ENCODE measurements at places on chromosomes 2 and 18.

DNA sequence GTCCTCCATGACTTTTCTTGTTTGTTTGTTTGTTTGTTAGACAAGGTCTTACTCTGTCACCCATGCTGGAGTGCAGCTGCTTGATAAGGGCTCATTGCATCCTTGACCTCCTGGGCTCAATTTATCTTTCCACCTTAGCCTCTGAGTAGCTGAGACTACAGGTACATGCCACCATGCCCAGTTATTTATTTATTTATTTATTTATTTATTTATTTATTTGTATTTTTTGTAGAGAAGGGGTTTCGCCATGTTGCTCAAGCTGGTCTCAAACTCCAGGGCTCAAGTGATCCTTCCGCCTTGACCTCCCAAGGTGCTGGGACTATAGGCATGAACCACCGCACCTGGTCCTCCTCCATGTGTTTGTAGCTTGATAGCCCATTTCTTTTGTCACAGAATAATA is 37.9 kb downstream of the NBEAL1 start:
- no peak for DNase-seq

DNA sequence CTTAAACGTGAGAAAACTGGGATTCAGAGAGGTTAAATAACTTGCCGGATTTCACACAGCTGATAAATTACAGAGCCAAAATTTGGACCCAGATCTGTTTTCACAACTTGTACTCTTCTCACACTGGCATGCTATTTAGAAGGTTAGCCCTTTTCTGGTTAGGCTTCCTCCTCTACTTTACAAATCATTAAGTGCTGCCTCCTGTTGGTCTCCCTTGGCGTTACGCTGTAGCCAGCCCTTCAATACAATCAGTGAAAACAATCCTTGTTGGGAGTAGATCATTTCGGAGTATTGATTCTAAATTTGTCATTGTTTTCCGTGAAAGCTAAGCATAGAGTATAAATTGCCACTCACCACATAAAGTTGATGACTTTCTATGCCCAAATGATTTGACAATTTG is 153.5 kb downstream of the ARHGAP15 start:
- DNase-seq, result no peak

- DNase-seq, result no peak
Measured at GRCh38 chr2:60885683-60886082, 4.3 kb downstream of the REL start.

- peak; percentile 69 for DNase-seq
Measured at GRCh38 chr2:118309946-118310680, 221.8 kb downstream of the INSIG2 start.

GRCh38 chr2:105470979-105471378 is 72.1 kb upstream of the FHL2 start:
- no peak for DNase-seq

GRCh38 chr2:30655211-30655610 is 152.0 kb downstream of the CAPN13 start:
- DNase-seq, result no peak

DNA sequence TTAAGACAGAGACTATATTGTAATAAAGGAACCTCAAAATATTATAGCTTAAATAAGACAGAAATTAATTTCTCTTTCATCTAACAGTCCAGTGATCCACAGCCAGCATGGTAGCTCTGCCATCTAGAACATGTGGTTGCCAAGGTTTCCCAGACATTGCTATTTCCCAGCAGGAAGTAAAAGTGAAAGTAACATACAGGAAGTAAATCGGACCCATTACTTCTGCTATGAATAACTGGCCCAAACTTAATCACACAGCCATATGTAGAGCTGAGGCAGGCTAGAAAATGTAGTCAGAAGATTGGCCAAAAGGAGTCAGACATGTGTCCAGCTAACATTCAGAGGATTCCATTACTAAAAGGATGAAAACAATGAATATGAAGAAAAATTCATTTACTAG is 71.0 kb downstream of the NOL4 start:
- no peak for DNase-seq

DNA sequence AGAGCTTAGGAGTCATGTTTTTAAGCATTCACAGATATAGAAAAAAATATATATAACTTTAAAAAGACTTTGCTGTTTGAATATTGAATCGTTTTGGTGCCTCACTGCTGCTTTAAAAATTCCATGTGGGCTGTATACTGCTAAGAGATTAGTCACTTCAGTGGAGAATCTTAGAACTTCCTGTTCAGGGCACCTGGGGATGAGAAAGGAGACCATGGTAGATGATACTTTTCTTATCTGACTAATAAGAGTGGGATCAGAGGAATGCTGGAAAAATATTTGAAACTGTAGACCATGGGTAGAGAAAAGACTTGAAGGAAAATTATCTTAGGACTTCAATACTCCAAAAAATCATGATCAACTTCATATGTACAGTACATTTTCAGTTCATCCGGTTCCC is 442.2 kb upstream of the SETBP1 start:
- DNase-seq, result no peak

DNA sequence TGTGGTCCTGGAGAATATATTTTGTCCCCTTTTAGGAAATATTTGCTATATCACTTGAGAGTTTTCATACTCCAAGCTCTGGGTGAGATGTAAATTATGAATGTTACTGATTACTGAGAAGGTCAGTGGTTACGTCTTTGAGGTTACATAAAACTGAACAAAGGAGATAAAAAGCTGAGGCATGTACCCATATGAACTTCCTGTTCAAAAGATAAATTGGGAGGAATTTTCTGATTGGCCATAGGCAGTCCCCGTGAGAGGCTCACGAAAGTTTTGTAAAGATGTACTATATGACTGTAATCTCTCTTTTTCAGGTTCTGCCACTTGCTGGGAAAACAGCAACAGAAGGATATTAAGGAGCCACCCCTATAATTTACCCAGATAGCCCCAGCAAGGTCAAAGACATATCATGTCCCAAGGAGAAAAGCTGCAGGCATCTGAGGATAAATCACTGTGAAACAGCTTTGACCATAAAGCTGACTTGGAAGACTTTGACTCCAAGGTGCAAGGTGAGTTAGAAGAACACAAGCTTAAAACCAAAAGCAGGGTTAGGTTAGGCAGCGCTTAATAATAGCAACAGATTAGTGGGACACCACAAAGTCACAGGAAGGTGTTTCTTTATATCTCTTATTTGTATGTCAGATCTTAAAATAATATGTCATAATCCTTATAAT is 90.4 kb downstream of the OSBPL6 start:
- DNase-seq, result no peak

GRCh38 chr2:197079832-197080555 is 153.5 kb upstream of the PGAP1 start:
- no peak for DNase-seq

GRCh38 chr2:100535855-100536254 is 26.9 kb upstream of the PDCL3 start:
- DNase-seq, result no peak

DNA sequence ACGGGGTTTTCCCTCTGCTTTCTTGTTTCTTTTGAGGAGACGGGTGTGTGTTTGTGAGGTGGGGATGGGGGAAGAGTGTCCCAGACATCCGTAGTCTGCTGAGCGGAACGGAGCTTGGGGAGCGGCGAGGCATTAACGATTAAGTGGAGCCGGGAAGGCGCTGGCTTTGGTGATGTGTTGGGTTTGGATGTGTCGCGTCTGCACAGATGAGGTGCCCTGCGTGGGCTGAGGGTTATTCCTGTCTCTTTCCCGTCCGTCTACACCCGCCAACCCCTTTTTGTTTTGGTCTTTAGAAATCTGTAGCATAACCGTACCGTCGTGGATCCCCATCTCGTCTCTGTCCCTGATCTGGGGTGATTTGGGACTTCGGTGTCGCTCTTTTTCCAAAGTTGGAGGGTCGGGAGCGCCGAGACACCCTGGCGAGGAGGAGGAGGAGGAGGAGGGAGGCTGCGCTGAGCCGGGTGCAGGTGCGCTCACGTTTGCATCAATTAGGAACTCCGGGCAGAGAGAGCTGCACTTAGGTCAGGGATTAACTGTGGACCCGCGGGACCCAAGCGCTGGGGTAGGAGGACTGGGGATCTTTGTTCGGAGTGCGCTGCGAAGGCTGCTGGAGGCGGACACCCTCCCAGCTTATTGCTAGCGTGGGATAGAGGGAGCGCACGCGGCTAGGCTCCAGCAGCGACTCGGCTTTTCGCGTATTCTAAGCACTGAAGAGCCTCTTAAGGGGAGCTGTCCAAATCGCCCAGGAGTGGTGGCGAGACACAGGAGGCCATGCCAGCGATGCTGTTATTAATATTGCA is 720.3 kb downstream of the DPP10 start:
- DNase-seq, result no peak

DNA sequence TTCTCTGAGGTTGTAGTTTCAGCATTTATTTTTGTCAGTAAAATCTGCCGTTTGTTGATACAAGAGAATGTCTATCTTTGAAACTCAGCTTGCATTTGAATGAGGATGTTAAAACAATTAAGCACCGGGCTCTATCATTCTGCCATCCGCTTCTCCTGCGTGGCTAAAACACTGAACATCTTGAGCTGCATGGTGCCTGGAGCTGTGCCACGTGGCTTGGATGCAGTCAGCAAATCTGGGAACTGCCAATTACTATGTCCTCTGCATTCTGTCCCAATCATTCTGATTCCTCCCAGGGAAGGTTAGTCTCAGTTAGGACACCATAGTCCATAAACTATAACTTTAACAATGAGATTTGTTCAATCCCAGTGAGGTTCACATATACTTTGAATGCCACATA is 598.4 kb downstream of the FBXO15 start:
- no peak for DNase-seq

GRCh38 chr18:79465392-79465991 is 69.8 kb downstream of the NFATC1 start:
- peak; percentile 81 for DNase-seq

GRCh38 chr2:30629866-30630265 is 177.4 kb downstream of the CAPN13 start:
- no peak for DNase-seq

- DNase-seq, result no peak
Measured at GRCh38 chr2:20419752-20420151, 27.1 kb upstream of the RHOB start.

- no peak for DNase-seq
Measured at GRCh38 chr2:168466834-168467565, 10.9 kb downstream of the CERS6 start.

GRCh38 chr2:84319581-84319980 is 139.5 kb downstream of the SUCLG1 start:
- no peak for DNase-seq

- DNase-seq, result no peak
Measured at GRCh38 chr2:27421660-27422250, 6.7 kb upstream of the NRBP1 start.

DNA sequence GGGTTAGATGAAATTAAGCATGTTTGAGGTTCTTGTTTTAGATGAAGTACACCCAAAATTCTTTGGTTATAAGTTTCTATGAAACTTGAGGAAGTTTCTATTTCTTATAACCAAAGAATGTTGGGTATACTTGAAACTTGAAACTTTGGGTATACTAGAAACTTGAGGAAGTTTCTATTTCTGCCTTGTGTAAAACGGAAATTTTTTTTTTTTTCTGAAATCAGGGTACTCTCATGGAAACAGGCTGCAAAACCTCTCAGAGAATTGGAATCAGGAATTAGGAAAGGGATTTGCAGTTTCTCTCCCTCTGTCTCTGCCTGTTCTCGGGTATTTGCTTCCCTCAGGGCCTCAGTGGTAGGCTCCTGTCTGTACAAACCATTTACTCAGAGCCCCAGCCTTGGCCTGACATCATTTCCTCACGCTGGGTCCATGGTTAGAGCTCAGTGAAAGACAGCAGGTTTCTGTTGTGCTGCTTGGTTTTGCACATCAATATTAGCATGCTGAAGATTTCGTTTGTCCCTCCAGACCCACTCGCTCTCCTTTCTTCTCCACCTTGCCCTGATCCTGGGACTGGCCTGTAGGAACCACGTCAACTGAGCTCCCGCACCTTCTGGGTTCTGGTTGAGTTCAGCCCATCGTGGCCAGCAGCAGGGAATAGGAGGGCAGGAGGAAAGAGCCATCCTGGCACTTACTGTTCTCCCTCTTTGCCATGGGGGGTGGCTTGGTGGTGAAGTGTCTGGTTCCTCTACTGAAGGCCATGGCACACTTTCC is 106.4 kb downstream of the POLR1A start:
- no peak for DNase-seq

DNA sequence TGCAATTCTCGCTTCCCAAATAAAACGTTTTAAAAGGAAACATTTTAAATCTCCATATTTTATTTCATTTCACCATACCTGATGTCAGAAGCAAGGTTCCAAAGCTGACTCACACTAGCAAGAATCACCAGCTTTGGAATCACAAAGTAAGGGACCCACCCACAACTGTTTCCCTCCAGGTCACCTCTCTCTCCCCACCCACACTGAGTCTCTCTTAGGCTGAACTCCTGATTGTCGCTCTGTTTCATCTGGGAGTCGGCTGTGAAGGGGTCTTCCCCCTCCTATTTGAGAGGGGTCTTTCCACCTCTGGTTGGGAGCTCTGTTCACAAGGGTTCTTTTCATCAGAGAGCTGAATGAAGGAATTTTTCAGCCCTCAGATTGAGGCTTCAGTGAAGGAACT is 128.1 kb downstream of the L3MBTL4 start:
- no peak for DNase-seq

DNA sequence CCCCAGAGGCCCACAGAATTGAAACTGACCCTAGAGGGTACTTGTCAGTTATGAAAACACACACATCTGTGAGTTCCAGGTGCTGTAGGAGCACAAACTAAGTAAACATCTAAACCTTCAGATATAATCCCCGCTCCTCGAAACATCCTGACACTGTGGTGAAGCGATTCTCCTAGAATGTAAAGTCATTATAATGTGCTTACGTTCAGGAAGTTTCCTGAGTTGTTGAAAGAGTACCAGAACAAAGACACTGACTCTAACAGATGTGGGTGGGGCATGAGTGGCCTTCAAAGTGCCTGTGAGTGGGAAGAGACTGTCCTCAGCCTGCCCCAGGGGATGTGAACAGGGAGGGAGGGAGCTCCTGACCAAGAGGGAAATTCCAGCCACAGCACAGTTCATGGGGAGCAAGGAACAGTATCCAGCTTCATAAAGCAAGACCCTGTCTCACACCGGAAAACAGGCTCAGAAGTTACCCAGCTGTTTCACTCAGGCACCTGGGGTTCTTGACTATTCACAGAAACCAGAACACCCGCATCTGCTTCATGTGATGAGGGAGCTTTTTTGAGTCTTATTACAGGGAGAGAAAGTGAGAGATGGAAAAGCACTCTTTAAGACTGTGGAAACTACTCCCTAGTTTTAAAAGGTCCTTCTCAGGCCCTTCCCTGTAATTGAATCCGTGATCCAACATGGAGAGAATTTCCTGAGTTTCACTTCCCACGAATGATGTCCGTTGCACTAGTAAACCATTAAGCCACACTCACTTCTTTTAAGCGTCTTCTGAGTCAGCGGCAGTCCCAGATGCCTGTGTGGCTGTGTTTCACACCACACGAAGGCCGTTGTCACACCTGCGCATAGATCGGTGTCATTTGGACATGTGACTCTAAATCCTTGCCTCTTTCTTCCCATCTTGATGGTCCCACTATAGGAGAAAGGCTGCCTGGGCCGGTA is 88.6 kb upstream of the EML6 start:
- DNase-seq, result peak; percentile 60

- DNase-seq, result no peak
Measured at GRCh38 chr2:151777935-151778334, 43.7 kb upstream of the NEB start.

- no peak for DNase-seq
Measured at GRCh38 chr2:231250698-231251097, 52.3 kb downstream of the ARMC9 start.

GRCh38 chr2:241603686-241604085 is 33.3 kb downstream of the THAP4 start:
- DNase-seq, result no peak

GRCh38 chr2:42492691-42493467 is 903 bp downstream of the KCNG3 start:
- peak; percentile 29 for DNase-seq
